ENCODE measurements at places on chromosomes 1 and 21. TPM values are rescaled to one million over a fixed set of nuclear protein-coding genes. Genes with fewer than 3 reads are reported as not detected.

SERTAD4 gene
- total RNA-seq: under 0.01 TPM

- no peak for DNase-seq
These were observed 5.6 kb downstream of the RORC start for GRCh38 chr1:151825751-151826660.

DNA sequence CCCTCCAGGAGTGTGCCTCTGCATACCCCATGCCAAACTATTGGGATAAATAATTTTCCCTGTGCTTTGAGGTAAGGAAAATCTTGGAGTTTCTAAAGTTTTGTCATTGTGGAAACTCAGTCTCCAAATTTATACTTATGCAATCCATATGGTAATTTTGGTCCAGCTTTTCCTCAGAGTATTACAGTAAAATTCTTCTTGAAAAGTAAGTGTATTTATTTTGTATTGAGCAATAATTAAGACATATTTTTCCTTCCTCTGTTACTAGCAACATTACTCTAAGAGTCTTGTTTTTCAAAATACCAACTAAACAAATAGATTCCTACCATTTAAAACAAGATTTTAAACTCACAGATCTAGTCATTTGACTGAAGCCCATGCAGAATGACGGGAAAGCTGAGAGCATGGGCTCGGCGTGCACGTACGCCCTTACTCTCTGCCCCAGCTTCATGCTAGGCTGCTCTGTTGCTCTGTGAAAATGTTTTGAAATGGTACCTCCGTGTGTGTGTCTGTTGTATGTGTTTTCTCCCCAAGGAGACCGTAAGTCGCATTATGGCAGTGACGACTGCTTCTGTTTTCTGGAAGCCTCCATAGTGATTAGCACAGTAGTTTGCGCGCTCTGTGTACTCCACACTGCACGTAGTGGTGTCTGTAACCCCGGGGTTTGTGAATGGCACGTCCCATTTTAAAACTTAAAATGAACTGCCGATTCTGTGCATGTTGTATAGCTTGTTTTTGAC is 165.3 kb downstream of the SDCCAG8 start:
- DNase-seq: no peak

LMX1A gene
- total RNA-seq: not detected

DNA sequence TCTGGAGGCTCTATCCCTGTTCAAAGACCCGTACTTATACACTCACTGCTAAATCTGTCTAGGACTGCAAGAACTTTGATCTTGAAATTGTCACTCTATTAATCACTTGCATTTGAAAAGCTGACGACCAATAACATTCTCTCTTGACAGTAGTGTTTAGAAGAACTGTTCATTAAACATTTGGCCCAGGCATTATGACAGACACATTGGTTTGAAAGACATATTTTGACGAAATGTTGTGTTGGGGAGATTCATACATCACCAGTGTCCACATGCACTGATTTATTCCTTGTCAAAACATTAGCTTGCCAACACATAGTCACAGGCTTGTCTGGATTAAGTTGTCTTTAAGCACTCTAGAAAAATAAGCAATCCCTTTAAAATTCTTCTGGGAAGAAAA is 951.3 kb downstream of the ADGRL2 start:
- peak; percentile 0 for DNase-seq

A3GALT2 gene
- not detected for total RNA-seq

DNA sequence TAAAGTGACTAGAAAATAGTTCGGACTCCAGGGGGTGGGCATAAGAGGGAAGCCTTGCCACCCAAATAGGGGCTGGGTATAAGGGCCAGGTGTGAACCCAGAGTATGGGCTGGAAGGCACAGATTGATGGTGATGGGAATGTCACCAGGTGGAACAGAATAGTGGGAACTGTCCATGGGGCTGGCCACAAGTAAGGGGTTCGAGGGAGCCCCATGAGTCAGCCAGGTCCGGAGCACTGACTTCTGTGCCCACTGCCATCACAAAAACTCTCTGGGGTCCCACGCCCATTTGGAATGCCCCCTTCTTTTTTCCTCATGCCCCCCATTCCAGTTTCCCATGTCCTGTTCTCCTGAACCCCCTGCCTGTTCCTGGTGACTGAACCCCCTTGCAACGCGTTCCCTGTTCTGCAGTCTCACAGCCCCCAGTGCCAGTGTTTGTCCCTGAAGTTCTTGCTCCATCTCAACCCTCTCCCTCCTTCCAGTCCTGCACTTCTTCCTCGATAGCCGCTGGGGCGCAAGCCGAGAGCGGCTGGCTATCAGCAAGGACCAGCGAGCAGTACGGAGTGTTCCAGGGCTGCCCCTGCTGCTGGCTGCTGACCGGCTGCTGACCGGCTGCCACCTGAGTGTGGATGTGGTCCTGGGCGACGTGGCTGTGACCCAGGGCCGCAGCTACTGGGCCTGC is 7.9 kb downstream of the TRIM46 start:
- DNase-seq: no peak

PARP1 gene
- 96.7 TPM for total RNA-seq

- DNase-seq: no peak
These were observed 108.3 kb downstream of the KCND3 start for GRCh38 chr1:111880881-111881837.

DNA sequence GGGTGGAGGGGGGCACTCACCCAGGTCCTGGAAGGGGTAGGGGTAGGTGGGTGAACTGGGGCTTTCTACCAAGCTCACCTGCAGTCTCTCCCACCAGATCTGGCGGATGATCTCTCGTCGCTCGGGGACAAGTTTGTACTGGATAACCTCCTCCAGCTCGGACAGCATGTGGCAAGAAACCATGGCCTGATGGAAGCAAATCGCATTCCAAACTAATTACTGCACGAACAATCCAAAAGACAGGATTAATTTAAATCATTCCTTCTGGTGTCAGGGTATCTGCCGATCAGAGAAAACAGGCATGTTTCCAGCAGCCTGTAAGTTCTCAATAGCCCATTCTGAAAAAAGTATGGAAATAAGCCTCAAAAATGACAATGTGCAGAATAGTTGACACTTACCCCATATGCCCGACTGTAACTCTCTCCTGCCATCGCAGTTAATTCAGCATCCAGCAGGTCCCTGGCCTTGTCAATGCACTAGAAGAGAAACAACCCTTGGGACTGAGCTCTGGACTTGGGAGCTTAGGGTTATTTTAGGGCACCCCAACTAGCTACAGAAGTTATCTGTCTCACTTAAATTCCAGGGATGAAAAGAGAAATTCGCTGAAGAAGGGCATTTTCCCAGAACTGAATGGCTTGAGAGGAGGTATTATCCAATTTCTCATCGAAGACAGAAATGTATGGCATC is 44.4 kb upstream of the ANGPTL7 start:
- DNase-seq: no peak

RGS8 gene
- not detected for total RNA-seq

- DNase-seq: no peak
These were observed 164.6 kb upstream of the GJB5 start for GRCh38 chr1:34590211-34590623.

Data from IMR-90 (cell line).